HepG2 (cell line): ENCODE measurements at places on chromosomes 12 and 14.

DNA sequence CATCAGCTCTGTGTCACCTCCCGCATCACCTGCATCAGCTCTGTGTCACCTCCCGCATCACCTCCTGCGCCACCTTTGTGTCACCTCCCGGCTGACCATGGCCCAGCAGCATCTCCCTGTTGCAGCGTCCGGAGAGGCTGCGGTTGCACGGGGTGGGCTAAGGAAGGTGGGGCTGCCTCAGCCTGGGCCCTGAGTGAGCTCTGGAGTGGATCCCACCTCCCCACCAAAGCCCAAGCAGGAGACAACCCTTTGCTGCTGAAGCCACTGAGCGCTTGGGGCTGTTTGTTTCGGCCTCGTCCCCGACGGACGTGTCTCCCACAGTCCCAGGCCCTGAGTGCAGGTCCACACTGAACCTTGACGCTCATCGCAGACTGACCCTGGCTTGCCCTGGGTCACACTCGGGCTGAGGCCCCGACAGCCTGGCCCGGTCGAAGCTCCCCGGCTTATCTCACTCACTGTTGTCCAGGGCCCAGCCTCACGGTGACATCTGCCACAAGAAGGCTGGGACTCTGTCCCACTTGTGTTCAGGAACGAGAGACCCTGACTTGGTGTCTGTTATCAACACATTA, 12.2 kb downstream of the TMEM121 start:
- peaks cover 4% of the 10 kb centered on the region; the same call in 1 of the 2 replicates for H3K4me1 ChIP-seq
- peaks cover 78% of the 10 kb centered on the region for H3K27me3 ChIP-seq
- no peak for DNase-seq
- no peaks in the 10 kb centered on the region for H3K36me3 ChIP-seq
- no peak overlapping the region for H3K27ac ChIP-seq
- no peak overlapping the region for H3K4me3 ChIP-seq

DNA sequence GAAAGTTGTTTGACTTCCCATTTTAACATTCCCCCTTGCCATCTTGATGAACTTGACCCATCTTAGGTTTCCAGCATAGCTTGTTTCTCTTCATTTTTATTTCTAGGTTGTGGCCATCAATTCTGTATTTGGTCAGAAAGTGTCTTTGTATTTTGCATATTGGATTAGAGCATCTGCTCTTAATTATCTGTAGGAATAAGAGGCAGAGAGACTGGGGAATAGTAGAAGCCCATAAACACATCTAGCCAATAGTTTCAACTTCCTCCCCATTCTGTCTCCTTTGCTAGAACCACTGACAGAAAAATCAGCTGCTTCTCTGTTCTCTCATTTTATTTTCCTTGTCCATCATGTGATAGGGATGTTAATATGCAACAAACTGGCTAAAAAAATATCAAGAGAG, 8.2 kb downstream of the SOCS2 start:
- no peaks in the 10 kb centered on the region for H3K4me1 ChIP-seq
- DNase-seq = no peak
- no peaks in the 10 kb centered on the region for H3K36me3 ChIP-seq
- H3K4me3 ChIP-seq = no peak overlapping the region
- H3K27me3 ChIP-seq = peaks cover 2% of the 10 kb centered on the region; the same call in 1 of the 3 replicates

- peaks cover 2% of the 10 kb centered on the region; the same call in 1 of the 2 replicates for H3K27me3 ChIP-seq
- no peak overlapping the region for H3K27ac ChIP-seq
- DNase-seq = no peak
- peaks cover 14% of the 10 kb centered on the region for H3K4me1 ChIP-seq
- no peaks in the 10 kb centered on the region for H3K36me3 ChIP-seq
Observed at GRCh38 chr12:31230004-31230403, 95.9 kb downstream of the SINHCAF start.

DNA sequence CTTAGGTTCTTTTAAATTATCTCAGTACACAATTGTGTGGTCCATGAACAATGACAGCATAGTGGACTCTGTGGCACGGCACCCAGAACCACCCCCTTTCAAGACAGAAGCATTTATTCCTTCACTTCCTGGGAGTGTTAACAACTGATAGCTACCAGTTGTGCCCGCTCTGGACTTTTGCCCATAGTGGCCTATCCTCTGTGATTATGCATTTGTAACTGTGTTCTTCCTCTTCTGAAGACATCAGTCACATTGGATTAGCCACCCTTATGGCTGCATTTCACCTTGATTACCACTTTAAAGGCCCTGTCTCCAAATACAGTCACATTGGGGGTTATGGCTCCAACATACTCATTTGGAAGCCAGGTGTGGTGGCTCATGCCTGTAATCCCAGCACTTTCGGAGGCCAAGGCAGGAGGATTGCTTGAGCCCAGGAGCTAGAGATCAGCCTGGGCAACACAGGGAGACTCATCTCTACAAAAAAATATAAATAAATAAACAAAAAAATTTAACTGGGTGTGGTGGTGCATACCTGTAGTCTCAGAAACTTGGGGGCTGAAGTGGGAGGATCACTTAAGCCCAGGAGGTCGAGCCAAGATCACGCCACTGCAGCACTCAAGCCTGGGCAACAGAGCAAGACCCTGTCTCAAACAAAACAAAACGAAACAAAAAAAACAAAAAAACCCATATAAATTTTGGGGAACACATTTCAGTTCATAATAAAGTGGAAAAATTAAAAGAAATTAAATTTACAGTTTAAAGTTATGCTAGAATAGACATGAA, 27.6 kb upstream of the PHC1 start:
- H3K4me1 ChIP-seq = no peaks in the 10 kb centered on the region
- no peak overlapping the region for H3K27ac ChIP-seq
- no peaks in the 10 kb centered on the region for H3K36me3 ChIP-seq
- H3K4me3 ChIP-seq = no peak overlapping the region

DNA sequence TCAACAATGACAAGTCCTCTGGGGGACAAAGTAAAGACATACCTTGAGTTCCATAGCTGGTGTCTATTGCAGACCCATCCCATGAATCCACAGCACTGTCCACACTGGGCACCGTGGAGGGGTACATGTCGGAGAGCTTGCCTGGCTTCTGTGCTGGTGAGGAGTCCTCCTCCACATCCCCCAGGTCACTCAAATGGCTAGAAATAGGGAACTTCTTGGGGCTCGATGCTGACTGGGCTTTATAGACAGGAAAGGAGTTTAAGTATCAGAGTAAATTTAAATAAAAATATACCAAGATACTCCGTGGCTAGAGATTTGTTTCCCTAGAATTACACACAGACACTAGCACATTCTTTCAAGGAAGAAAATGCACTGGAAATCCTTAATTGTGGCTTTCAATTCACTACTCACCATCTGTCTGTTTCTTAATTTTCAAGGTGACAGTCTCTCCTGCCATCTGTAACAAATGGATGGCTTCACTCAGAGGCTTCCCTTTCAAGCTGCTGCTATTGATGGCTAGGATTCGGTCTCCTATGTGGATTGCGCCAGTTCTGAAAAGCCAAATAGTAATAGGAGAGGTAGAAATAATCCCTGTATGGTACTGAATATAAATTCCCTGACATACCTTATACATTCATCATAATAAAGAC, 90.1 kb downstream of the HELB start:
- H3K27ac ChIP-seq = no peak overlapping the region
- DNase-seq = no peak
- H3K36me3 ChIP-seq = no peaks in the 10 kb centered on the region
- no peaks in the 10 kb centered on the region; the same call in 2 of the 3 replicates for H3K27me3 ChIP-seq

DNA sequence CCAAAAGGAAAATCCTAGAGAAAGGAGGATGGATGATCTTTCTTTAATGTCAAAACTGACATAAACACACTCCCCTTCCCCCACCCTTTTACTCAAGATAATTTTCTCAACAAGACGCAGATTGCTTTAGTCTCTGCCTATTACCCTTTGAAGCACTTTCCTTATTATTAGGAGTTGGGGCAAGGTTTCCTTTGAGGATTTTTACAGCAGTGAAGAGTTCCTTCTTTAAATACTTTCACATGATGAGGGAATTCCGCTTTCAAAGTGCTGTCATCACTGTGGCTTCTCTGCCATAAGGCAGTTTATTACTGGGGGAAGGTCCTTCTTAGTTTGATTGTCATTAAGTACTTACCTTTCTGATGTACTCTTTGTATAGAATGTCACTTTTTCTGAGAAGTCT, 172.1 kb downstream of the MSRB3 start:
- H3K4me1 ChIP-seq = no peaks in the 10 kb centered on the region
- H3K27me3 ChIP-seq = no peaks in the 10 kb centered on the region
- no peak overlapping the region for H3K4me3 ChIP-seq
- no peak for DNase-seq
- no peak overlapping the region for H3K27ac ChIP-seq
- H3K36me3 ChIP-seq = no peaks in the 10 kb centered on the region

DNA sequence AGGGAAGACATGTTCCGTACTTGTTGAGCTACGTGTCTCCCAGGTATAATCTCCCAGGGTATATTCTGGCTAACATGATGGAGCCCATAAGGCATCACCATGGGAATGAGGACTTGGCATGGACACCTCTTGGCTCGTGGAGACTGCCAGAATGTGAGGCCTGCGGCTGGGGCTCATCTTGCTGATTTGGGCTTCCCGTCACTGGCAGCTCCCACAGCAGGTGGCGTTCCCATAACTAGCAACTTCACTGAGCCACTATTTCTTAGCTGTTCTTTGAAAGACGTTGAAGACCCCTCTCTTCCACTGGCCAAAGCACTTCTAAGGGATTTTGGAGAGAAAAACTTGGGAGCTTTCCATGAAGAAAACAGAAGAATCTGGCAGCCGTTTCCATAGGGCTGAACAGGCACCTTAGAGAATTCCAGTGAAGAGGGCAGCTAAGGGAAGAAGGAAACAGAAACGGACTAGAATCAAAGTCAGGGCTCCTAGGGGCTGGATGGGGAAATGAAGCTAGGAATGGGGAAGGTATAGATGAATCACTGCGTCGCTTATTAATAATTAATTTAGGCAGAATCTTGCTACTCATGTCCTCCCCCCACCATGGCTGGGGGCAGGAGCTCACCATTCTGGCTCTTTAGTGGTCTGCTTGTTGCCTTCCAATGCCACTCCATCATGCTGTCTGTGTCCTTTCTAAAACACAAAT, 39.7 kb upstream of the FOS start:
- no peak overlapping the region for H3K4me3 ChIP-seq
- no peak overlapping the region for H3K27ac ChIP-seq
- no peak for DNase-seq
- H3K27me3 ChIP-seq = peaks cover 33% of the 10 kb centered on the region; the same call in 2 of the 3 replicates
- H3K36me3 ChIP-seq = no peaks in the 10 kb centered on the region

- H3K36me3 ChIP-seq = no peaks in the 10 kb centered on the region
- no peak overlapping the region for H3K27ac ChIP-seq
- peaks cover 4% of the 10 kb centered on the region; the same call in 1 of the 3 replicates for H3K27me3 ChIP-seq
- no peak overlapping the region for H3K4me3 ChIP-seq
Observed at GRCh38 chr12:108495054-108495453, 20.0 kb upstream of the FICD start.

DNA sequence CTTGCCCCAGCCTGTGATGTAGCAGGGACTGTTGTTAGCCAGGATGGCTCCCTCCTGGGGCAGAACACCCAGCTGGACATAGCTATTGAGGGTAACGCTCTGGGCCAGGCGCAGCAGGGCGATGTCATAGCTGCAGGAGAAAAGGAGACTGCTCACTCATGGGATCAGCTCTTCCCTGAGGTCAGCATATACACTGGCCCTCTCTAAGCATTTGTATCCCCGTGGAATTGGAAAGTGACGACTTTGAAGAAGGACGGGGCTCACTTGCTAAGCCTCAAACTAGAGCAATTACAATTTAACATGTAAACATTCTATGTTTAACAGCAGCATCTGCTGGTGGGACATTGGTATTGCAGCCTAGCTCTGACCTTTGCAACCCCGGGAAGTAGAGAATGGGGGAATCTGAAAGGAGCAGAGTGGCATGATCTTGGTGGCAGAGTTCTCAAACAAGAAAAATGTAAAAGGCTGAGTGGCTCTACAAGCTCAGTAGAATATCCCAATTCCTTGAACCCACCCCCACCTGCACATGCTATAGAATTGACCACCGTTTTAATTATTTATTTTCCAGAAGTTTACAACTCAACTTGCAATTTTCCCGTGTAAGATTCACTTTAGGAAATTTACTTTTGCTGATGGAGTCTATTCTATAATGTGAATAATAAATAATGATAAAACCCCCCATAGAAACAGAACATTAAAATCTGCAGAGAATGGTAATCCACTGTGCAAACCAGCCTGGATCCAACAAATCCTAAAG, 5.0 kb downstream of the CELA1 start:
- H3K36me3 ChIP-seq = no peaks in the 10 kb centered on the region
- peak; percentile 47 for DNase-seq
- peaks cover 9% of the 10 kb centered on the region; the same call in 1 of the 2 replicates for H3K4me1 ChIP-seq
- no peaks in the 10 kb centered on the region for H3K27me3 ChIP-seq

GRCh38 chr12:49519574-49519936, 19.3 kb upstream of the KCNH3 start:
- no peaks in the 10 kb centered on the region for H3K27me3 ChIP-seq
- no peaks in the 10 kb centered on the region for H3K4me1 ChIP-seq

DNA sequence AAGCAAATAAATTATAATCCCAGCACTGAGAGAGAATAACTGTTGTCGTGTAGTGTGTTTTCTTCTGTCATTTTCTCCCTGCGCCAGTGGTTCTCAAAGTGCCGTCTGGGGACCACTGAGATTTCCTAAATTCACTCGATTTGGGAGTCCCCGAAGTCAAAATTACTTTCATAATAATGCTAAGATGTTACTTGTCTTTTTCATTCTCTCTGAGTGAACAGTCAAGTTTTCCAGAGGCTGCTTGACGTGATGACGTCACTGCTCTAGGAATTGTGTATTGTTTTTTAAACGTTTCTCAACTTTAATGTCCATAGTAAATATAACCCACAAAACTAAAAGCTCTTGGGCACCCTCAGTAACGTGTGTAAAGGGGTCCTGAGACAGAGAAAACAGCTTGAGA, 796 bp upstream of the POP5 start:
- peaks cover 36% of the 10 kb centered on the region for H3K4me1 ChIP-seq
- no peak for DNase-seq
- peaks cover 12% of the 10 kb centered on the region for H3K36me3 ChIP-seq
- peaks cover 2% of the 10 kb centered on the region for H3K27me3 ChIP-seq
- peak overlapping the region; percentile 63 for H3K4me3 ChIP-seq

- no peak overlapping the region for H3K27ac ChIP-seq
- DNase-seq = no peak
- no peaks in the 10 kb centered on the region for H3K27me3 ChIP-seq
- H3K36me3 ChIP-seq = no peaks in the 10 kb centered on the region
- no peaks in the 10 kb centered on the region for H3K4me1 ChIP-seq
Observed at GRCh38 chr14:45893127-45893526, 640.1 kb upstream of the MIS18BP1 start.

- H3K27me3 ChIP-seq = no peaks in the 10 kb centered on the region
- no peak overlapping the region for H3K27ac ChIP-seq
- H3K4me3 ChIP-seq = no peak overlapping the region
- no peaks in the 10 kb centered on the region for H3K36me3 ChIP-seq
- no peaks in the 10 kb centered on the region for H3K4me1 ChIP-seq
Observed at GRCh38 chr14:55545779-55546178, 34.2 kb upstream of the KTN1 start.
